ENCODE measurements at places on chromosomes 2 and 18. TPM values are rescaled to one million over a fixed set of nuclear protein-coding genes. Genes with fewer than 3 reads are reported as not detected.

CCDC68 gene
- total RNA-seq: not detected

DNA sequence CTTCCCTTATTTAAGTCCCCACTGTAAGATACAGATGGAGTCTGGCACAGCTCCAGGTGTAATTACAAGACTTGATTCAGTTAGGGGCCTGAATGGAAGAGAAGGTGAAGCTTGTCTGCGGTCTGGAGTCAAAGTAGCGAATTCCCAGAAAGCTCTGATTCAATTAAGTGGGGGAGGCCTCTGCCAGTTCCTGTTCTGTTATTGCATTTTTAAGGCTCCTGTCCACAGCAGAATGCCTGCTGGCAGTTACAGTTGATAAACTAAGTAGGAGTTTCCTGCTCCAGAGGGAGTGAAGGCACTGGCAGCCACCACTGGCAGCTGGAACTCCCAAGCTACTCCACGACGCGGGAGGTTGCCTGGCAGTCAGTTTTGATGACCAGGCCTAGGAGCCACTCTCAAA, 181.1 kb downstream of the SOCS6 start:
- DNase-seq: no peak

DNA sequence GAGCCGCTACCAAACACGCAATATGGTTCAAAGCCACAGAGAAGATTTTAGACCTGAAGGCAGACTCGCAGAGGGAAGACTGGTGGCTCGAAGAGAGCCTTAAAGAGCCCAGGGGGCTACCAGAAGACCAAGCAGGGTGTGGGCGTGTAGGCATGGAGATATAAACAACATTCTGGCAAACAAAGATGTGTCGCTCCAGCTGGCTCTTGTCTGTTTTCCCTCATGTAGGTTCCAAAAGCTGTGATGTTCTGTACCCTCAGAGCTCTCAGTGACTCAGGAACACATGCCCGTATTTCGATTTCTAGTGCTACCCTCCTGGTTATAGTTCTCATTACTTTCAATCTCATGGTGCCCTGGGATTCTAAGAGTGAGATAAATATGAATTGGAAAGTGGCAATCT, 44.5 kb downstream of the DOCK10 start:
- DNase-seq: no peak

LIMS2 gene
- total RNA-seq: 11.4 TPM

DNA sequence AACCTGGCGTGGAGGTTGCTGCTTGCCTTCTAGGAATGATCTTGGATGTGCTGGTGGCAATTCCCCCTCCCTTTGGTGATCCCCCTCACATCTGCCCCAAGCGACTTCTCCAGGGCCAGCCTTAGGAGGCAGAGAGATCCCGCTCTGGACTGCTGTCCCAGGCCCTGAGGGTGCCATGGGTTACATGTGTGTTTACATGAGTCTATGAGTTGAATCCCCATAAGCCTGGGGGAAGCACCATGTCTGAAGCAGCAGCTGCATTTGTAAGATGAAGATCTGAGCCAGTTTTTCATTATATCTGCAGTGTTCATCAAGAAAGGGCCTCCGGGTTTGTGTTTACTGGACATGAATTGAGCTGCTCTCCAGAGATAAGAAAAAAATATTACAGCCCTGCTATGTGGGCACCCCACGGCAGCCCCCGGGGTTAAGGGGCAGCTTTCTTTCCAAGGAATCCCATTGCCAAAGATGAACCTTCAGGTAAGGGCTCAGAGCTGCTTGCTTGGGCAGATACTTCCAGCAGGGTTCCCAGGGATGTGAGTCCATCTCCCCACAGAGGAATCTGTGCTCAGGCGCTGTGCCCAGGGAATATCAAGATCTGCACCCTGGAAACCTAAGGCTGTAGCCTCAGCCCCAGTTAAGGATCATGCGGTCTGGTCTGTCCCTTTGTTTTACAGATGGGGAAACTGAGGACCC, 46.0 kb downstream of the MRPS5 start:
- DNase-seq: no peak

GRCh38 chr2:119486196-119486827, 38.0 kb downstream of the SCTR start:
- DNase-seq: peak; percentile 22
